ENCODE measurements at places on chromosomes 3 and 15. TPM values are rescaled to one million over a fixed set of nuclear protein-coding genes. Genes with fewer than 3 reads are reported as not detected.

Gene TMEM39A
- 26.3 TPM for total RNA-seq

DNA sequence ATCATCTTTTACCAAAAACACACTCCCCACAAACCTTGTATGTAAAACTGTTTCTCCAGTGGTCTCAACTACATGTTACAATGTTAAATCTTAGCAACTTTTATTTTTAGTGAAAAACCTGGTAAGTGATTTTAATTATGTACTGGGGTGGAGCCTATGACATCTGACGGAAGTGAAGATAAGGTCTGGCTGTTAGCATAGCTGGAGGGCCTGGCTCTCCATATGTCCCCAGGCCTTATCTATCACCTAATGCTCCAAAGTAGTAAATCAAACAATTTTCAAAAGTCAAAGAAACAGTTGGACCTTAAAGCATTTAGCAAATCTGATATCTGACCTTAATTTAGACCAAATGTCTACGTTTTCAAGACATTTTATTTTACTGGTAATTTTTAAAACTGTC, 173.6 kb upstream of the SMAD3 start:
- ATAC-seq, result no peak

GRCh38 chr3:148582126-148582525, 115.6 kb upstream of the AGTR1 start:
- ATAC-seq, result no peak

- peak; percentile 57 for ATAC-seq
Observed at GRCh38 chr3:161386991-161387770, 15.9 kb upstream of the SPTSSB start.

DNA sequence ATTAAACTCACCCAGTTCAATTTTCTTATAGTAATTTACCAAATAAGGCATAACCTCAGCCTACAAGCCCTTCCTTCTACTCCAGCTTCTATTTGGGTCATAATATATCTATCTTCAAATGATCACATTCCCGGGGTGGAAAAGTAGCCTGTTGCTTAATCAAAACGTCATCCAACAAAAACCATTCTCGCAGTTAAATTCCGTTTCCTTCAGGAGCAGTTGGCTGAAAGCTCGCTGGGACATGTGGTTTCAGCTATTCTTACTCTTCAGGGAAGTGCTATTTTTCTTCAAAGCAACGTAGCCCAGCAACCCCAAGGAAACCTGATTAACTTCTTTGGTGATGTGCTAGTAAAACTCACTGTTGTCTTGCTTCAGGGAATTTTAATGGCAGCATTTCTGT, 59.6 kb downstream of the MAGI1 start:
- ATAC-seq, result peak; percentile 31

Data from motor neuron (in vitro differentiated cells).